ENCODE measurements at places on chromosomes 1 and 21.

DNA sequence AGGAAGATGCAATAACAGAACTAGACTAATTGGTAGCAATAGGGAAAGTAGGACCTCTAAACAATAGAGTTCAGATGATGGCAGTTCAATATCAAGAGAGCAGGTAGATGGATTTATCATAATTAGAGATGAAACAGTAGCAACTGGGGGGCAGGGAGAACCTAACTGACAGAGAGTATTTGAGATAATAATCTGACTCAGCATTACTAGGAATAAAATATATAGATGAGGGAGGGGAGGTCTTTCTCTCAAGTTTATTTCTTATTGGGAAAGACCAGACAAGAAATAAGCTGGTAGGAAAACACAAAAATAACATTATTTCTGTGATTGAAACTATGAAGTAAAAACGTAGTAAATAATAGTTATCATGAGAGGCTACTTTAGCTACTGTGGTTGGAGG lies 1656.7 kb upstream of the B3GALT2 start:
- no peak for DNase-seq

DNA sequence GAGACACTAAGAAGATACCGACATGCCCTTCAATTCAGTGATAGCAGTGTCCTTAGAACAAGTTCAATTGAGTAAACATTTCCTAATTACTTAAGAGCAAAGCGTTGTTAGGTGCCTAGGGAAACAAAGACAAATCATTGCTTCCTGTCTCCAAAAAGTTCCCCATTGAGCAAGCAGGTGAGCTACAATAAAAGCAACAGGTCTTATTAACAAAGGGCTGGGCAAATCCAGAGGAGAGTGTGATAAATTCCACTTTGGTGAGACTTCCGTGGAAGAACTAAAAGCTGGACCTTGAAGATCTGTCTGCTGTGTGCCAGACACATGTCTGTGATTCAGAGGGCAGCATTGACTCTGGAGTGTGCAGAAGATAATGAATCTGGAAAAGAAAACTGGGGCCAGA lies 1.9 kb upstream of the TUT4 start:
- DNase-seq, result no peak

- no peak for DNase-seq
These were observed 52.4 kb downstream of the KCNJ6 start for GRCh38 chr21:37863842-37864241.

- no peak for DNase-seq
These were observed 28.5 kb upstream of the EEIG2 start for GRCh38 chr1:108531444-108531843.

DNA sequence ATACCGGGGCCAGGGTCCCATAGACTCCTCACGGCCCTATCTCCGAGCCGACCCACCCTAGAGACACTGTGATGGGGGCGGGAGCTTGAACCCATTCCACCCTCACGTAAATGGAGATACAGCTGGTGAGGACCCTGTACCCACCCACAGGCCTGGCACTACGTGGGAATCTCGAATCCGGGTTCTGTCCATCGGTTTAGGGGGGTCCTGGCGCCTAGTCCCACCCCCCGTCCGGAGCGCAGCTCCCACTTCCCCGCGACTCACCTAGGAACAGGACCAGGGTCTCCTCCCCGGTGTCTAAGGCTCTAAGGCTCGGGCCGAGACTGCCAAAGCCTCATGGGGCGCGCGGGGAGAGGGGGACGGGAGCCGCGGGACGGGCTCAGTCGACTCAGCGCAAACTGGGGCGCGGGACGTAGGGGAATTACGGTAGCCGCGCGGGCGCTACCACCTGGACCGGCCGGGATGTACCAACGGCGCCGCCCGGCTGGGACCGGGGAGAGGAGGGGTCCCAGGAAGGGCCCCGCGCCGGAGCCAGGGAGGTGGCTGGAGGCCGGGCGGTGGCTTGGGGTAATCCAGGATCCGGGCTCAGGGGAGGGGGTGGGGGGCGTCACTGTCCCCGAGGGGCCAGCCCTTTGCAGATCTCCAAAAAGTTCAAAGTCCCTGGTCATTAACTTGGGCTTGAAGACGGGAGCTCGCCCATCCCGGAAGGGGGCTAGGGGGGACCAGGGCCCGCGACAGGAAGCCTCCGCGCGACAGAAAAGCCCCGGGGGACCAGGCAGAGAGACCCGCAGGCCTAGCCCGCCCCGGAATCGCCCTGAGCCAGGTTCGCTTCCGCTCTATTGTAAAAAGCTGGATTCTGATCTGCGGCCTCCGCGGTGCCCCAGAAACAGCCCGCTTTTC lies 1.0 kb downstream of the PLEKHG5 start:
- DNase-seq, result no peak

GRCh38 chr1:41532206-41532975 lies 47.9 kb upstream of the EDN2 start:
- no peak for DNase-seq

- no peak for DNase-seq
These were observed 711.2 kb downstream of the KCNT2 start for GRCh38 chr1:195897076-195897475.

DNA sequence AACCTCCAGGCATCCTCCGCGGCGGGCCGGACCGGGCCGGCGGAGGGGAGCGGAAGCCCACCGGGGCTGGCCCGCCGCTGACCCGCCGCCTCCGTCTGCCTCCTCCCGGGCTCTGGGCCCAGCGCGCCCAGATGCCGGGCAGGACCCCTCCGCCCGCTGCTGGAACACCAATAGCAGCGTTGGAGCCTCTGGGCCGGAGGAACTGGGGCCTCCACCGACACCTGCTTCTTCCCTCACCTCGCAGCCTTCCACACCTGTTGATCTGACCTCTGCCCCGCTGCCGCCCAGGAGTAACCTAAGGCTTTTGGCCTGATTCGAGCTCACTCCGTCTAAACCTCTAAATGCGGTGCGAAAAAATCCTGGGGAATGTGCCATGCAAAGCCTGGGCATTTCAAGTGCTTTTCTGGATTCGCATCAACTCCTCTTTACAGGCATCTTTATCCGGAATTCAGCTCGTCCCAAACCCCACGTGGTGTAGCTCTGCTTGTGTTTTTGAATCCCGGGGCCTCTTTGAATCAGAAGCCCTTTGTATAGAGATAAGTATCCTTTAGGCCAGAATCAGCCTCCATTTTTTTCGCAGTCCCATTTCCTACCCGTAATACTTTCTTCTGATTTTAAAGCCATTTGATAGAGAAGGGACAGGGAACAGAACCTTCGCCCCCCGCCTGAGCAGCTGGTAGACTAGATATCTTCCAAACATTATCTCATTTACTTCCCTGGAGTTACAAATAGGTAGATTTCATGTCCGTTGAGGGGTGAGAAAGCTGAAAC lies 680 bp upstream of the CNN3 start:
- DNase-seq, result no peak

- DNase-seq, result no peak
These were observed 69.2 kb downstream of the DTL start for GRCh38 chr1:212104586-212105325.

- DNase-seq, result no peak
These were observed 3.2 kb upstream of the TNFSF4 start for GRCh38 chr1:173210283-173210682.

DNA sequence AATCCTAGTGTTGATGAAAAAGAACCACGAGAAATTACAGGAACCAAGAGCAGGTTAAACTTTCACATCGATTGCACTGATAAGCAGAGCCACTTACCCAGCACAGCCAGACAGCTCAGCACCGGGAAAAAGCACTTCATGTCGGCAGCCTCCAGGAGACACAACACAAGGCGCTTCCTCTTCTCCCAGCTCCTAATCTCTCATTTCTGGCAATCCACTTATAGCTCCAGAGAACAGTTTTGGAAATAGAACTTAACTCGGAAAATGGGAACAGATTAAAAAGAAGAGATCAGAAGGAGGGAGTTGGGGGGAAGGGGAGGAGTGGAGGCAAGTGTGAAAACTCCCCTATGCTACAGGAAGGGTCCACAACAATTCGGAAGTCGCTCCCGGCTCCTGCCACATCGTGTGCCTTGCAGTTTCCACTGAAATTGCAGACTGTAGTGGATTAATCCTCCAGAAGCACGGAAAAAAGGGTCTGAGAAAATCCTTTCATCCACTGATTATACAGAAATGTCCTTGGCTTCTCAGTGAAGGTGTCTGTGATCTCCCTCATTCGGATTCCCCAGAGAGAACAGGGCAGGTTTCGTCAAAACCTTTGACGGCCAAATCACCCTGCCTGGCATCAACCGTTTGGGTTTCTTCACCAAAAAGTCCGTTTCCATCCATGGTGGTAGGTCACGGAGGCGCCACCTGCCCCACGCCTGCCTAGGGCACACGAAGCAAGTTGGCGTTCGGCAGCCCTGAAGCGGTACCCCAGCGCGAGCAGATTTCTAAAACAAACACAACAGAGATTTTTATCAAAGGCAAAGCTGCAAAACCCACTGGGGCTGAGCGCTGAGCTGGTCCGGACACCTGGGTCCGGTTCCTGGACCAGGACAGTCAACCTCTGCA lies 1.1 kb downstream of the IGSF3 start:
- no peak for DNase-seq

GRCh38 chr21:37658817-37659458 lies 257.3 kb downstream of the KCNJ6 start:
- DNase-seq, result peak; percentile 59

DNA sequence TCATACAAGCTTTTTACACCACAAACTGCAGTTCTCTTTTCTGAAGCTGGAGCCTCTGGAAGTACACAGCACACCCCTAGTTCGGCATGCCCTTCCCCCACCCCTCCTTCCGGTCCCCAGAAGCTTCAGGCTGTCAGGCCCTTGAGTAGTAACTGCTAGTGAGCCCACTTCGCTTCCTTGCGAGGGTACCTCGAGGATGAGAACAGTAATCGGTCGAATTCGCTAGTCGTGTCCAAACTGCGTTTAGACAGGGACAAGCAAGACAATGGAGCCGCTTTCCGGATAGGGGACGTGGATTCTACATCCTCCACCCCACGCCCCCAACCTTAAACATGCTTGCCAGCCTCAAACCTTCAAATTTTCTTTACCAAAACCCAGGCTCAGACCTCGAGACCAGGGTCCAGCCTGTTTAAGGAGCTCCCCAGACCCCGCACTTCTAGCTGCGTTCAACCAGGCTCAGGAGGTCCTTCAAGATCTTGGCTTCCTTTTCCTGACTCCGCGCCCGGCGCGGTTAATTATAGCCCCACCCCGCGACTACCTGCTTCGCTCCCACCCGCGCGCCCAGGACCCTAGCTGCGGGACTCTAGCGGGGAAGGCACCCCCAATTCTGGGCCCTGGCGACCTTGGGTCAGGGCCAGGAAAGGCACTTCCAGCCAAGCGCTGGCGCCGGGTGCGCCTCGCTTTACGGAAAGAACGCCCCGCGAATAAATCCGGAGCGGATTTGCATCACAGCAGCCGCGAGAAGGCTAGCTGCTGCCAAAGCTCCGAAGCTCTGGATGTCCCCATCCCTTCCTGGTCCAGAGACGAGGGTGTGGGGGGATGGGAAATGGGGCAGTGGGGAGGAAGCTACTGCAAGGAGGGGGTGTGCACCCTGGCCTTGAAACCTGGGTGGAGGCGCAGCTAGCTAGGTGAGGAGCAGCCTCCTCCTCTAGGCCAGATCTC lies 8.1 kb upstream of the TSPAN1 start:
- DNase-seq, result no peak

GRCh38 chr1:53685272-53686051 lies 53.5 kb downstream of the GLIS1 start:
- DNase-seq, result no peak
